NCI-H1417 treated with DMSO at 0.1 percent for 48 hours (cell line): ENCODE measurements at places on chromosomes 7 and 10.

DNA sequence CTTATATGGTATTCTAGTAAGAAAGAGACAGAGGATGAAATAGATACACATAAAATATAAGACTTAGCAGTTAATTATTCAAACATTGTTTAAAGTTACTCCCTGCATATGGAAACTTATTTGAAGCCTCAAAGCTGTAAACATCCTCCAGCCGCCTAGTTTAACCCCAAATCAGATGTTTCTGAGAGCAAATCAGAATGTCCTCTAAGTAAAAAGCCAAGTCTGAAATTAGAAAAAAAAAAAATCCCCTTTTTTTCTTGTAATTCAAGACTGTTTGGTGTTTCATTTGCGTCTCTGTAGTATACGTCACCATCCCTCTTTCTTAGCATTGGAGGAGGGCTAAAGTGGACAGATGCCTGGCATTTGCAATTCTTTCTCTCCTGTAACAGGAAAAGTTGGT, 46.4 kb downstream of the TMEM26 start:
- DNase-seq, result no peak

GRCh38 chr10:46551701-46552525, 4.5 kb downstream of the GPRIN2 start:
- no peak for DNase-seq

DNA sequence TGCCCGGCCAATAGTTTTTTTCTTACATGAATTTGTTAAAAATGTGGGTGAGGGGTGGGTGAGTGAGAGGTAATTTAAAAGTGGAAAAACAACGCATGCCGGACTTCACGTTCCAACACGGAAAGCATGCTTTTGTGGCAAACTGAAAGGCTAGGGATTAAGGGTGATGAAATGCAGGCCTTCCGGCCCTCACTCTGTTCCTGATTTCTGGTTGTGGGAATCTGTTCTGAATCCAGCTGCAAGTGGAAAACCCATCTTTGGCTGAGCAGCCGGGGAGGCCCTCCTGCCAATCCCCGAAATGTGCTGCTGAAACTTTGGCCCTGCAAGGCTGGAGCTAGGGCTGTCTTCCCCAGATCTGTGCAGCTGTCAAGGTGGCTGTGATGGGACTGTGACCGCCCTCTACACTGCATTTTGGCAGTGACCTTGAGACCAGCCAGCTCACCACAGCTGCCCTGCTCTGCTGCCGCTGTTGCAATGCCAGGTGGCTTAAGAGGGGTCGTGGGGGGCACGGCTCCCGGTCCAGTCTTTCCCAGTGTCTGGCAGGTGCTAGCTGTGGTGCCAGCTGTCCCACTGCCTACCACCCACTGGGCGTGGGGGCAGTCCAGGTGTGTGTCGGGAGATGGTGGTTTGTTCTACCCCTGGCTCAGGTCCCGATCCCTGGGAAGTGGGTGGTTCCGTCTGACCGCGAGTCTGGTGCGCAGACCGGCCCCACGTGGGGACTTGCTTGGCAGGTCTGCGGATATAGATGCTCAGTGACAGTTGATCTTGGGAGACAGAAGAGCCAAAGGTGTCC, 39.0 kb downstream of the TET1 start:
- no peak for DNase-seq

- DNase-seq, result no peak
Measured at GRCh38 chr7:134804854-134805253, 25.4 kb downstream of the CALD1 start.

DNA sequence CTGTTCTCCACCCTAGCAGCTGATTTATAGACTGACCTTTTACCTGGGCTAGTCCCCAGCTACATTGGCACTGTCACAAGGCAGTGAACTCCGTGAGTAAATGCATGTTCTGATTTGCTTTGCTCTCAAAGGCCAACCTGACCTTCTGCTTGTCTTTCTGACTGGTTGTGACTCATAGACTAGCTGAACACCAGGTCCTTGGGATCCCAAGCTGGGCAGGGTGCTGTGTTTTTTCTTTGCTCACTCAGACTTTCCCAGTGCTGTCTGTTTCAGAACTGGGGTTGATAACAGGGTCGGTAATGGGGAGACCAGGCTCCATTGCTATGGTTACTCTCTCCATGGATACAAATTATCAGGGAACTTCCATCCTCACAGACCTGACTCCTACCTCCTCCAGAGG, 35.0 kb downstream of the EVX1 start:
- no peak for DNase-seq

GRCh38 chr10:114542373-114542772, 115.7 kb downstream of the ABLIM1 start:
- DNase-seq, result no peak

DNA sequence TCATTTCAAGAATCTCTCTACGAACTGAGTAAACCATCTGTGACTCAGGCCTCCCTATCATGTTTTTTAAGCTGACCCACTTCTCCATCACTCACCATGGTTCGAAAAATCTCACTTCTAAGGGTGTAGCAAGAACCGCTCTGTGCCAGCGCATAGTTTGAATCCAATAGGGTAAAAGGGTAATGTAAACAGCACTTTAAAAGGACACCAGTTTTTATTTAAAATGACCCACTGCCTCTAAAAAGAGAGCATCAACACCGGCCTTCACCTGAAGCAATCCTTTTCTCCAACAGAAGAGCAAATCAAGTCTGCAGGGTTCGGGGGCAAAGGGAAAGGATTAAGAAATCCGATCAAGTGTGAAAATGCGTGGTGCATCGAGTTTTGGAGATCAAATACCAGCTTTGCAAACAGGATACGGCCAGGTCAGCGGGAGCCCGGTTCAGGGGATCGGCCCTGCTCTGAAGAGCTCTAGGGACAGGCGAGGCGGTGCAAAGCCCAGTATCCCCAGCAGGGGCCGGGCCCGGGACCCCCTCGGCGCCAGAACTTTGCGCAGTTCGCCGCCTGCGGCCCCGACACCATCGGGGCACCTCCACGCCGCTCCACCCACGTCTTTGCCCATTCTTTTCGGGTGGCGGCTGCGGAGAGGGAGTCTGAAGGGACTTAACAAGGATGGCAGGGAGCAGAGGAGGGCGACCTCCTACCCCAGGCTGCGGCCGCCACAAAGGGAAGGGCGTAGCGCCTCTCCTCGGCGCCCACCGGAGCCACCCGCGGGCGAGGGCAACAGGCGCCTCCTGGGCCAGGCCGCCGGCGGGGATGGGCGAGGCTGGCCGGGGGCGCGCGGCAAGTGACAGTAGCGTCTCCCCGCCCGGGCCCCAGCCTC, 842 bp downstream of the NMT2 start:
- DNase-seq, result no peak
